Right renal cortex interstitium (tissue), 3 donors: ENCODE measurements at places on chromosomes 16 and 17.

DNA sequence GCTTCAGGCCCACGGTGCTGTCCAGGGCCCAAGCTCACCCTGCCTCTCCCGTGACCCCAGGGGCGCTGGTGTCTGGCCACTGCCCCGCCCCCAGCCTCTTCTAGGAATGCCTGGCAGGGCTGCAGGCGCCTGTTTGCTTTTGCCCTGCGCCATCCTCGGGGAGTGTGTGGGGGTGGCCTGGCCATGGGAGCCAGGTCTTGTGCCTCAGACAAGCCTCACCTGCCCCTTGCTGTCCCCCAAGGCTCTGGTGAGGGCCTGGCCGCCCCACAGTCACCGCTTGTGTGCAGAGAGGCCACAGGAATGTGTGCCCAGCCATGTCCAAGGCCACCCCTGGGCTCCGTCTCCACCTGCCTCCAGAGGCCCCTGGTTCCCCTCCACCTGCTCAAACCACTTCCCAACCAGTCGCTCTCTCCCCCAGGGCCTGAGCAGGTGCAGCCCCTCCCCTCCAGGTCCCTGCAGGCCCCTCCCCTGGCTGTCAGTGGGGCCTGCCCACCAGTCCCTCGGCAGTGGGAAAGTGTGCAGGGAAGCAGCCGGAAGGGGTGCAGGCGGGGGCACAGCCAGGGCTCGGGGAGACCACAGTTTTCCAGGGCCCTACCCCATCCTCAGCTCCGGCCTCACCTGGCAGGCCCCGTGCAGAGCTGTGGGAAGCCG lies 841 bp upstream of the IGFALS start:
- no peak for DNase-seq

- DNase-seq, result no peak
Measured at GRCh38 chr17:82737967-82738877, 2.8 kb downstream of the FN3K start.

DNA sequence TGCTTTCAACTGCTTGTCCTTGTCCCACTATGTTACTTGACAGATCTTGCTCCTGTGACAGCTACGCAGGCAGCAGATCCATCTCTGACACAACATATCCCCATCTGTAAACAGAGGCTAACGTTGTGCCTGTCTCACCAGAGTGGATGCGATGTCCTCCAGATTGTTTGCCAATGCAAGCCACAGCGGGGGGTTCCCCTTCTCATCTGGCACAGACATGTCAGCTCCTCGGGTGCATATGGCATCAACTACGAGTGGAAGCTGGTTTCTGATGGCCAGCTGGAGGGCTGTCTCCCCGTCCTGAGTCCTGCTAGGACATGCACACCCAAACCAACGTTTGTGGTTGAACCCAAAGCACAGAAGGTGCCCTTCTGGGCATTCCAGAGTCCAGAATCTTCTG lies 39.0 kb downstream of the CYB5D2 start:
- no peak for DNase-seq

- DNase-seq, result no peak
Measured at GRCh38 chr17:82092995-82093751, 4.9 kb downstream of the FASN start.

DNA sequence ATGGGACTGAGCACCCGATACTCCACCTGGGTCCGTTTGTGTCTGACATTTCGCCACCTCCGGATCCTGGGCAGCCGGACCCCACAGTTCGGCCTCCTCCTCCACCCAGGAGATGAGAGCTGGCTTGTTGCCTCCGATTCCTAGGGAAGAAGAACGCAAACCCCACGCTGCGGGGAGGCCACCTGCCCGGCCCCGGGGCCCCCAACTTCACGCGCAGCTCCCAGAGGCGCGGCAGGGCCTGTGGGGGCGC lies 542 bp downstream of the ZNF764 start:
- DNase-seq, result no peak

DNA sequence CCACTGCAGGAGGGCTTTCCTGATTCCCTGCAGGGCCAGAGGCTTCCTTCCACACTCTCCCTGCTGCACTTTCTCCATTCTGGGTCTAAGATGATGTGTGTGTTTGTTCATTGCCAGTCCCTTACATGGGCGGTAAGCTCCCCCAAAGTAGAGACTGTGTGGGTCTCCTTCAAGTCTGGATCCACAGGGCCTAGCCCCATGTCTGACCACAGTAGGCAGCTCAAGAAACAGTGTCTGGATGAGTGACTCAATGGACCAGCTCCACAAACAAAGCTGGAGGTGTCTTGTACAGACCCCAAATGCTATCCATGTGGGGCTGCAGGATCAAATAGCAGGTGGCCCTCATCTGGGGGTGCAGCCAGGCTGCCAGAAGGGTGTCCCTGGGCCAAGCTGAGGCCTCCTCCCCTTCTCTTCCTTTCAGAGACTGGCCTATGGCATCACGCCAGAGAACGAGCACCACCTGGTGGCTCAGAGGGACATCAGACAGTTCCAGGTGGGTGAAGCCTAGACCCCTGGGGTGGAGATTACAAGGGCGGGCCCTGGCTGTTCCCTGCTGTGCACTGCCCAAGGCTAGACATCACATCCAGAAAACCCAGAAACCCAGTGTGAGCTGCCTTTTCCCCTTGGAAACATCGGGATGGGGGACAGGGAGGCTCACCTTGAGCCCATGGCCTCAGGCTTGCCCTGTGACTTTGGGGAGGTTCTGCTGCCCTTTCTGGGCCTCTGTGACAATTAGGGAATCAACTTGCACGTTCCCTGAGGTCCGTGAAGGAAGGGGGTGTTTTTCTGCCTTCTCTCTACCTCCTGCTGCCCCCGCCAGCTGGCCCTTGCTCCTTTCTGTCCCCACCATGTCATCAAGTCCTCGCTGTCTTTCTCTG lies 45.9 kb downstream of the SLC6A2 start:
- peak; percentile 32 for DNase-seq
